Activated T-helper 9 cell treated with anti-CD3 and anti-CD28 coated beads, Interleukin-2, amount 50 U/mL, for 16 hours (primary cell): ENCODE measurements at places on chromosomes 3 and 15.

DNA sequence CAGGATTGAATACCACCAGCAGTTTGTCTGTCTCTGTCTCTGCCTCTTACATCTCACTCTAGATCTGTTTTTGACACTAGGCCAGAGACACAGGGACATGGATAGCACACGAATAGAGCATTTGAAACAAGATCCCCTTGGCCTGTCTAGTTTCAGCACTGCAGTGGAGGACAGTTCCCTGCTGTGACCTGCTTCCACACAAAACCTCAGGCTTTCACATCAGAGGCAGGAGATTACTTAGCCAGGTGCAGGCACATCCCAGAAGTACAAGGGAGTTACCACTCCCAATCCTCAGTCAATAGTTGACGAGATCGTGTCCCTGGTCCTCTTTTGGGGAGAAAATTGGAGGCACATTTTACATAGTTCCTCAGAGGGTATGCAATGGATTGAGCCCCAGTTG, 34.0 kb upstream of the CCK start:
- no peak for DNase-seq

DNA sequence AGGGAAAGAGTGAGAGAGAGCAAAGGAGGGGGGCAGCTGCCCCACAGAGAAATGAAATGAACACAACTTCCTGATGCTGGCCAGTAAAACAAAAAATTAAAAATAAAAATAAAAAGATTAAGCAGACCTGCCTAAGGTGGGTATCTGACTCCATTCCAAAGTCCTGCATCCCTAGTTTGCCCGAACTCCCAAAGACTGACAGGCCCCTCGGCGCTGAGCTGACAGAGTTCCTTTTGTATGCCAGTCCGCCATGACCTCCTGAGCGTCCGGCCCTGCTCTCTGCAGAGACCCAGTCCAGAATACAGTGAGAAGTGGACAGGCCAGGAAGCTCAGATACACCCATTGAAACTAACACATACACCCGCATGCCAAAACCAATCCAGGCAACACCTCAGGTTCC, 54.9 kb downstream of the CHDH start:
- no peak for DNase-seq

- no peak for DNase-seq
Observed at GRCh38 chr15:83769411-83769999, 115.6 kb downstream of the ADAMTSL3 start.

GRCh38 chr15:39643727-39644126, 62.8 kb downstream of the THBS1 start:
- DNase-seq: no peak

DNA sequence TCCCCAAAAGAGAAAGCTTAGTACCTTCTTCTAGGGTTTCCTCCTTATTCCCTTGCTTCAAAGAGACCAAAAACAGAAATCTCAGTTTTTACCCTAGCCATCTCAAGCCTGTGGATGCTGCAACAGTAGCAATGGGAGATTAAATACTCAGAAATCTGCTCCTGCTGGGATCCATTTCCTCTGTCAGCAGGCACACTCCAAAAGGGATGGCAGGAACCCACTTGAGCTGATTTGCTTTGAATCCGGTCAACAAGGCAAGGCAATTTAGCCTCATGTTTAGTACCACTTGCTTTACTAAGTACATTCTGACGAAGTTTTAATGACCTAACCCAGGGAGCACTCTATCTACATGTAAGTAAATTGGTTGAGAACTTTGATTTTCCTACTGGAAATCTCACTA, 590.0 kb upstream of the ADAMTS9 start:
- DNase-seq: no peak
